Activated T-helper 1 cell treated with Interleukin-2 at 50 U/mL for 16 hours (primary cell): ENCODE measurements at places on chromosomes 6 and 20.

DNA sequence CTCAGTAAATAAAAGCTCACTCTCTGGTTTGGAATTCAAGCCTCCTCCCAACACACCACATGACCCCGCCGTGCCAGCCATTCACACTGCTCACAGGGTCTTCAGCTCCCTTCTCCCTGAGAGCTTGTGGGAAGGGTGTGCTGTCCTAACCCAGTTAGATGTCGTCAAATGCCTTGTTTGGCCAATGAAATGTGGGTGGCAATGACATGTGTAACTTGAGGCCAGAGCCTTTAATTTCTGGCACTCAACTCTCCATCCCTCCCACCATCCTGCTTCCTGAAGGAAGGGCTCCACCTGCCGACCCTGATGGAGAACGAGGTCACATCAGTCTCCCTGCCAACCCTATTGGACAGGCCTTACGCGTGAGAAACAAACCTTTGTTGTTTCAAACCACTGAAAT, 224.5 kb upstream of the AGPAT4 start:
- DNase-seq, result no peak

DNA sequence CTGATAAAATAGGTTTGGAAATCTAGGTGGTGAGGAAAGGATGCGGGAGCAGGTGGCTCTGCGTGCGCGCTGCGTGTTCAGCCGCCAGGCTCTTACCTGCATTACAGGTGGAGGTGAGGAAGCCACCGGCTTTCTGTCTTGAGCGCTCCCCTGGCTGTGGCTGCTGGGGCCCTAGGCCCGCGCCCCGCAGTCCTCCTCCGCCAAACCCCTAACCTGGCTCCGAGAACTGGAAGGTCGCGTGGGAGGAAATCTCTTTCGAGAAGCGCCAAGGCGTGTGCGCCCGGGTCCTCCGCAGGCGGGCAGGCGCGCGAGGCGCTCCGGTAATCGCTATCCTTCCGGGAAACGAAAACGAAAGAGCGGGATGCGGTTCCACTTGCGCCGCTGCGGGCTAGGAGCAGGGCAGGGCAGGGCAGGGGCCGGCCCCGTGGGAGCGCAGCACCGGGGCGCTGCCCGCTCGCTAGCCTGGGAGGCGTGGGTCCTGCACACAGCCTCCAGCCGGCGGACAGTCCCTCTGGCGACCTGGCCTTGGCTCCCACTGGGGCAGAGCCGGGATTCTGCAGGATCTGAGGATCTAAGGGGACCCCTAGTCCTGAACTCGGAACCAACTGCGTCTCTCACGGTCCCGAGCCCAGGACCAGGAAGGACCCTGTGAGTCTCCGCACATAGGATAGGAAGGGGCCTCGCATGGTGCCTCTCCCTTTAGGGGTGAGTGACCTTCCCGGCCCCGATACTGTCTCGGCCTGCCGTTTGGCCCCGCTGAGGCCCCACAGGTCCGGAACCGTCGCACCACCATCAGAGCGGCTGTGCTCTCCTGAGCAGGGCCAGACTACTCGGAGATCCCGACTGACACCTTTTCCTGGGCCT, at the start of gene ETV7:
Gene ETV7 (minus strand): TSS at position 230 of the 864 bp plus-strand sequence. CDS start 128 bp downstream, at position 102.
- peak; percentile 3 for DNase-seq

GRCh38 chr6:14277405-14277930, 159.9 kb downstream of the CD83 start:
- DNase-seq, result no peak

GRCh38 chr6:132333639-132334520, 67.4 kb downstream of the MOXD1 start:
- no peak for DNase-seq

DNA sequence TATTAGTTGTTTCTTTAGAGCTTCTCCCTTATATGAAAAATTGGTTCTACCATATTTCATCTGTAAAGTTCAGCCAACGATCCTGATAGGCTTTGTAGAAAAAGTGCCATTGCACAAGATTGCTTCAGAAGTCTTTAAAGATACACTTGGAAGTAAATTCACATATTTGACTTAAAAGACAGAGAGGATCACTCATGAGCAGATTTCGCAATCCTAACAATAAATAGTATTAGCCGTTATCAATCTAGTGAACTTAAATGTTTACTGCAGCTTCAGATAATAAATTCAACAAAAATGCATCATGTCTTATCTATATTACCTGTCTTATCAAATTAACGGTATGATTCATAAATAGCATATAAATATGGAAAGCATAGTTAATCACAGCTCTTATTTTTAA, 8.7 kb upstream of the SLC17A4 start:
- no peak for DNase-seq

- DNase-seq, result no peak
Measured at GRCh38 chr6:77401231-77401630, 62.1 kb downstream of the HTR1B start.

DNA sequence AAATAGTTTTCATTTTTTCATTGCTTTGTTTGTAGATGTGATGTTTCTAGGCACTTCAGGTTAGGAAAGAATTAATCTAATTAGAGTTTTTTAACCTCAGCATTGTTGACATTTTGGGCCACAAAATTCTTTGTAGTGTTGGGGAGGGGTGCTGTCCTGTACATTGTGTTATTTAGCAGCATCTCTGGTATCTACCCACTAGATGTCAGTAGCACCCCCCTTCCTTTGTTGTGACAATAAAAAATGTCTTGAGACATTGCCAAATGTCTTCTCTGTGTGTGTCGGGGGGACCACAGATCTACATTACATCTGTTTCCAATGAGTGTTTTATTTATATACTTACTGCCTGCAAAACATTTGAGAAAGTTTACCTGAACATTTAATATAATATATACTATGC, 45.6 kb downstream of the EYA4 start:
- DNase-seq, result no peak

- no peak for DNase-seq
Measured at GRCh38 chr6:163417595-163417994, 3.1 kb downstream of the QKI start.
